GOT3 (cell line): ENCODE measurements at places on chromosomes 2 and 18.

- no peak for DNase-seq
These were observed 475 bp downstream of the B3GNT2 start for GRCh38 chr2:62196278-62196901.

- no peak for DNase-seq
These were observed 95.6 kb downstream of the SH3BP4 start for GRCh38 chr2:235047171-235048160.

DNA sequence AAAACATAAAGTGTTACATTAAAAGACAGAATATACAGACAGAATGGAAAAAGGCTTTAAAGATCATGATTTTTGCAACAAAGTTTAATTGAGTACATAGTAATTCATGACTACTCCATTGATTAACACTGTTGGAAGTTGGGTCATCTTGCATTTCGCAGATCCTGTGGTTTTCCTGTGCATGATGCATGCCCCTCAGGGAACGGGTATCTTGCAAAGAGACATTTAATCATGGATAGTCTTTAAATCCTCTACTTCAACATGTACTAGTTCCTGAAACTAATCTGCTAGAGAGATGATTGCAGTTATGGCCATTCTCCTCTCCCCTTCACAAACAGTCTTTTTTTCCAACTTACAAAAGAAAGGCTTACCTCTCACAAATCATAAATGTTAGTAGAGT lies 155.6 kb upstream of the DSEL start:
- no peak for DNase-seq

DNA sequence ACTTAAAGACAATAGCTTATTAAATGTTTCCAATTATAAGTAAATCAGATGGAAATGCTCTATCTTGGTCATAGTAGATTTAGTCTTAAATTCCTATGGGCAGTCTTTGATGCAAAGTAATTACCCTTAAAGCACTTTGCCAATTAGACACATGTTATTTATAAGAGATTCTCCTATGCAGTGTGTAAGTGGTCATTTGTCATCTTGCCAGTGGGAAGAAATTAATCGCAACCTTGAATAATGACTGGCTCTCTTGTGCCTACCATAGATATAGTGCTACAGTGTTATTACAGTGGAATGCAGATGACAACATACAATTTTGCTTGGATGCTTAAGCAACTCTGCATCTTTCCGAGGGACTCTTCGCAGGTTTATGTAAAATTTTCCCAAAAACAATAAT lies 311.0 kb upstream of the THUMPD2 start:
- no peak for DNase-seq

DNA sequence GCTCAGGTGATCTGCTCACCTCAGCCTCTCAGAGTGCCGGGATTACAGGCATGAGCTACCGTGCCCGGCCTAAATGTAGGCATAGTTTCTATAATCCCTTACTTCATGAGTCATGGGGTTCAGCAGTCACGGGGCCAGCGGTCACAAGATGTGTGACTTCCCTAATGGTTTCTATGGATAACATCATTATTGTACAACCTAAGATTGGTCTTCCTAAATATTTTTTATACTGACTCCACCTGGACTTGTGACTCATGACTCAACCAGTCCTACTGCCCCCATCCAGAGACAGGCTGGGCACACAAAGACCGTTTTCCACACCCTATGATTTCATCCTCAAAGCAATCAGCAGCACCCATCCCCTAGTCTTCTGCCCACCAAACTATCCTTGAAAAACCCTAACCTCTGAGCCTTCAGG lies 15.9 kb downstream of the FAM210A start:
- DNase-seq: no peak
